ENCODE measurements at places on chromosomes 5 and 9. TPM values are rescaled to one million over a fixed set of nuclear protein-coding genes. Genes with fewer than 3 reads are reported as not detected.

DNA sequence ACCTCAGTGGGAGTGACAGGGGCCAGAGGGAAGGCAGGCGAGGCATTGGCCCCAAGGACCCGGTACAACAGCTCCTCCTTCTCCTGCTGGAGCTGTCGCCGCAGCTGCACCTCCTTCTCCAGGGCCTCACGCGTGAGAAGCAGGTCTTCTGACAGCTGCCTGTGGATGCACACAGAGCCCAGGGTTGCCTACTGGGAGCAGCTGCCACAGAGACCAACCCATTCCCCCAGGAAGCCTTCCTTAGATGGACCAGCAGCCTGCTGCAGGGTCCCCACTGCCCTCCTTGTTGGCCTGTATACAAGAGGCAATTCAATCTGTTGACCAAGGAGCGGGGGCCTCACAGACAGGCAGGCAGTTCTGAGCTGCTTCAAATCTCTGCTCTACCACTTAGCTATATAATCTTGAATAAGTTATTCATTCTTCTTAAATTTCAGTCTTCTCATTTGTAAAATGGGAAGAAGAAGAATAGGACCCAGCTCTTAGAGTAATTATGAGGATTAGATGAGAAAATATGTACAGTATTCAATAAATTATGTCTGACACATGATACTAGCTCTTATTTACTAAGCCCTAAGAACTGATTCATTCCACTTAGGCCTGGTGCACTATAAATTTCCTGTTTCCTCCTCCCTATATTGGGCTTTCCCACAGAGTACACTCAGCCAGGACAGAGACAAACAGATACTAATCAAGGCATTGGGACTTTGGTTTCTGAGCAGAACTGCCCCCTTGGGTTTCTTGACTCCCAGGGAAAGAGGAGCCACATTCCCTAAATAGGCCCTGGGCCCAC, 26.1 kb upstream of the ANXA6 start:
- H3K27ac ChIP-seq = no peak overlapping the region
- no peak overlapping the region for H3K4me3 ChIP-seq
- H3K27me3 ChIP-seq = no peaks in the 10 kb centered on the region
- H3K4me1 ChIP-seq = no peaks in the 10 kb centered on the region
- H3K36me3 ChIP-seq = peaks cover 76% of the 10 kb centered on the region

The SURF2 gene
- total RNA-seq = 19.1 TPM

- no peak overlapping the region for H3K27ac ChIP-seq
- no peak for DNase-seq
- no peaks in the 10 kb centered on the region for H3K4me1 ChIP-seq
- no peak overlapping the region for H3K4me3 ChIP-seq
Observed at GRCh38 chr5:24102010-24102409, 542.8 kb downstream of the CDH10 start.

- peaks cover 7% of the 10 kb centered on the region for H3K27me3 ChIP-seq
- H3K27ac ChIP-seq = peak overlapping the region; percentile 95
- peak; percentile 92 for DNase-seq
- H3K36me3 ChIP-seq = no peaks in the 10 kb centered on the region
Observed at GRCh38 chr5:139651853-139652787, 4.0 kb downstream of the CXXC5 start.

GRCh38 chr5:124065508-124065907, 553.5 kb downstream of the CSNK1G3 start:
- H3K36me3 ChIP-seq = no peaks in the 10 kb centered on the region
- H3K27ac ChIP-seq = no peak overlapping the region
- H3K27me3 ChIP-seq = no peaks in the 10 kb centered on the region
- no peak overlapping the region for H3K4me3 ChIP-seq
- DNase-seq = no peak

- DNase-seq = no peak
- no peaks in the 10 kb centered on the region for H3K4me1 ChIP-seq
- no peaks in the 10 kb centered on the region for H3K36me3 ChIP-seq
- H3K27me3 ChIP-seq = no peaks in the 10 kb centered on the region
- no peak overlapping the region for H3K27ac ChIP-seq
Observed at GRCh38 chr5:91403438-91403837, 20.3 kb upstream of the ARRDC3 start.

The CDK5RAP2 gene
- total RNA-seq = 41.7 TPM

DNA sequence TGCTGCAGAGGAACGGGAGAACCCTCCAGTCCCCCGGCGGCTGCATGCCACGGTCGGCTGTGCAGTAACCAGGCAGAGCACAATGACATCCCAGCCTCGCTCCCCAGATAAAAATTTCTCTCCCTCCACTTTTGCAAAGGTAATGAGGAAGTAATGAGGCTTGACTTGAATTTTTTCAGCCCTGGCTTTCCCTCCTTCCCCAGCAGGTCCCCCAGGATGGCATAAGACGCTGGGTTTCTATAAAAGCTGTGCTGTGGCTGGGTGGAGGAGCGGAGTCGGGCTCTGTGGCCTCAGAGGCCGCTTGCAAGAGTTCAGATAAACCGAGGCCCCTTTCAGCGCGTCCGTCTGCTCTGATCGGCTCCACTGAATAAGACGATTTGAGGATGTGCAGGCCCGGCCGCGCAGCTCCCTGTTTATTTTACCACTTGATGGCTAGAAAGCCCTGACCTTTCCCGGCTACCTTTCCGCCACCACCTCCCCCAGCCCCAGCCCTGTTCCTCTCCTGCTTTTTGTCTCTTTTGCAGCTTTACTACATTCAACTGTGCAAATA, 351.9 kb upstream of the IRX2 start:
- H3K36me3 ChIP-seq = no peaks in the 10 kb centered on the region
- no peaks in the 10 kb centered on the region for H3K27me3 ChIP-seq
- no peaks in the 10 kb centered on the region for H3K4me1 ChIP-seq
- DNase-seq = no peak

The TTLL11 gene
- 14.0 TPM for total RNA-seq

The CDO1 gene
- 9.0 TPM for total RNA-seq

DNA sequence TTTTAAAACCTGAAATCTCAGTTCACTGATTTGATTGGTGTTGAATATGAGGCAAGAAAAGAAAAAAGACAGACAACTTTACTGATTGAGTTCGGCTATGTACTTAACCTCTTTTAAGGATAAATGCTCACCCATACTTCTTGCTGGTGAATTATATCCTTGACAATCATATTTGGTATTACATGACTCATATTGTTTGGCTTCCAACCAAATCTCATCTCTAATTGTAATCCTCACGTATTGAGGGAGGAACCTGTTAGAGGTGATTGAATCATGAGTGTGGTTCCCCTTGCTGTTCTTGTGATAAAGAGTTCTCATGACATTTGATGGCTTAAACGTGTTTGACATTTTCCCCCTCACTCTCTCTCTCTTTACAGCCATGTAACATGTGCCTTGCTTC, 255.6 kb upstream of the IZUMO3 start:
- H3K27ac ChIP-seq = no peak overlapping the region
- H3K36me3 ChIP-seq = no peaks in the 10 kb centered on the region
- no peaks in the 10 kb centered on the region for H3K4me1 ChIP-seq
- no peak overlapping the region for H3K4me3 ChIP-seq

The HSDL2 gene
- total RNA-seq = 47.3 TPM

The HRH2 gene
- total RNA-seq = 14.7 TPM

The CPEB4 gene
- total RNA-seq = 59.8 TPM

The MAN1B1 gene
- total RNA-seq = 38.0 TPM

DNA sequence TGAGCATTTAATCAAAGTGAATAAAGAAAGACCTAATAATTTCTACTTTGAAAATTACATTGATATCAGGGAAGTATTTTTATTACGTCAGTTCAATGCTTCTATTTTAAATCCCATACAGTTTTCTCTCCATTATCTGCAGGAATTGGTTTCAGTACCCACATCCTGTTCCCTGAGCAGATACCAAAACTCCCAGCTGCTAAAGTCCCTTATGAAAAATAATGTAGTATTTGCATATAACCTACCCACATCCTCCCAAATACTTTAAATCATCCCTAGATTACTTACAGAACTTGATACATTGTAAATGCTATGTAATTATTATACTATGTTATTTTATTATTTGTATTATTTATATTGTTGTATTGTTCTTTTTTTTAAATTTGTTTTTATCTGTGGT, 125.4 kb upstream of the MINAR2 start:
- no peaks in the 10 kb centered on the region for H3K4me1 ChIP-seq
- no peak for DNase-seq
- H3K27ac ChIP-seq = no peak overlapping the region
- no peaks in the 10 kb centered on the region for H3K36me3 ChIP-seq

The FGD3 gene
- total RNA-seq = 28.5 TPM

The SLC4A9 gene
- total RNA-seq = 0.15 TPM

DNA sequence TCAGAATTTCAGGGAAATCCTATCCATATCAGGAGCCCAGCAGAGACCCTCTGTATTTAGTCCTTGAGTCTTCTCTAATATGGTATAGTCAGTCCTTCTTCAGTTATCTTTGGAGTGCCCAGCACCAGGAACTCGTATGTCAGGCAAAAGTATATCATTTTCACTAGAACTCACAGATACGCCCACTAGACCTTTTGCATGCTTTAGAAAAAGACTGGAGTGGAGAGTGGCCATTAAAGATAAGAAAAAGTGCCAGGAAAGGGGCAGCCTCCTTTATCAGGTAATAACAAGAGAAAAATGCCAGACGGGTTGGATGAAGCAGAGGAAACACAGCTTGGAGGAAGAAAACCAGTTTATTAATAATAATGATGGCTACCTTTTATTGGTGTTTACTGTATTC, 63.5 kb downstream of the GPR21 start:
- H3K27ac ChIP-seq = no peak overlapping the region
- H3K36me3 ChIP-seq = peaks cover 28% of the 10 kb centered on the region
- no peak for DNase-seq
- H3K4me1 ChIP-seq = no peaks in the 10 kb centered on the region

GRCh38 chr5:61881821-61882487, 424.1 kb upstream of the KIF2A start:
- no peak overlapping the region for H3K27ac ChIP-seq
- no peak overlapping the region for H3K4me3 ChIP-seq
- no peak for DNase-seq
- no peaks in the 10 kb centered on the region for H3K36me3 ChIP-seq
- H3K4me1 ChIP-seq = no peaks in the 10 kb centered on the region
- H3K27me3 ChIP-seq = no peaks in the 10 kb centered on the region

DNA sequence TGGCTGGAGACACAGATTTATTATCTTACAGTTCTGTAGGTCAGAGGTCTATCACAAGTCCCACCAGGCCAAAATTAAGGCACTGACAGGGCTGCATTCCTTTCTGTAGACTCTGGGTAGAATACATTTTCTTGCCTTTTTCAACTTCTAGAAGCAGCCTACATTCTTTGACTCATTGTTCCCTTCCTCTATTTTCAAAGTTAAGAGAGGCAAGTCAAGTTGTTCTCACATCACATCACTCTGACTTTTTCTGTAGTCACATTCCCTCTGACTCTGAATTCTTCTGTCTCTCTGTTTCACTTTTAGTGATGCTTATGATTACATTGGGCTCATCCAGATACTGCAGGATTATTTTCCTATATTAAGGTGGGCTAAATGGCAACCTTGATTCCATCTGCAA, 119.0 kb downstream of the MELK start:
- H3K4me3 ChIP-seq = no peak overlapping the region
- no peak for DNase-seq
- H3K36me3 ChIP-seq = no peaks in the 10 kb centered on the region
- H3K27ac ChIP-seq = no peak overlapping the region
- H3K27me3 ChIP-seq = no peaks in the 10 kb centered on the region

DNA sequence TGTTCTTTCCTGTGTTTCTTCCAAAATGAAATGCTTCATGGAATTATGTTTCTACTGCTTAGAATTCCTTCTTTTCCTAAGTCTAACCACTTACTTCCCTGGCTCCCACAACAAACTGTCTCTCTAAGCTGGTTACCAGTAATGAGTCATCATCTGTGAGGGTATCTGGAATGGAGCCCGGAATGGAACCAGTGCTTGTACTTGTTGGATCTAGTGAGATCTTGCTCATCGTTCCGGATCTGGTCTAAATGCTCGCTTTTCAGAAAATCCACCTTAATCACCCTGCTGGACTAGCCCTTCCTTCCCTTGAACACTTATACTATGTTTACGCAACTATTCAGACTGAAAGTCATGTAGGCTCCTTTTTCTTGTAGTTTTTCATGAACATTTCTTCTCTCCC, 184.8 kb downstream of the PBX3 start:
- no peaks in the 10 kb centered on the region for H3K27me3 ChIP-seq
- no peak overlapping the region for H3K27ac ChIP-seq
- no peak overlapping the region for H3K4me3 ChIP-seq
- DNase-seq = no peak
- H3K4me1 ChIP-seq = no peaks in the 10 kb centered on the region
- H3K36me3 ChIP-seq = no peaks in the 10 kb centered on the region

DNA sequence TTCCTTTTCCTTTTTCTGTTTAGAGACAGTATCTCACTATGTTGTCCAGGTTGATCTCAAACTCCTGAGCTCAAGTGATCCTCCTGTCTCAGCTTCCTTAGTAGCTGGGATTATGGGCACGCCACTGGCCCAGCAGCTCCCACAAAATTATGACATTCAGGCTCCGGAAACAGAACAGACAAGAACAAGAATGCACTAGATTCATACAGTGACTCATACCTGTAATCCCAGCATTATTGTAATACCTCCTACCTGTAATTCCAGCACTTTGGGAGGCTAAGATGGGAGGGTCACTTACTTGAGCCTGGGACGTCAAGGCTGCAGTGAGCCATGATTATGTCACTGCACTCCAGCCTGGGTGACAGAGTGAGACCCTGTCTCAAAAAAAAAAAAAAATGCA, 26.7 kb upstream of the B4GALT1 start:
- H3K27ac ChIP-seq = no peak overlapping the region
- no peak for DNase-seq
- no peaks in the 10 kb centered on the region for H3K36me3 ChIP-seq
- no peak overlapping the region for H3K4me3 ChIP-seq

GRCh38 chr9:126291925-126292324, 34.7 kb upstream of the MVB12B start:
- H3K4me3 ChIP-seq = no peak overlapping the region
- no peaks in the 10 kb centered on the region for H3K36me3 ChIP-seq
- no peaks in the 10 kb centered on the region for H3K4me1 ChIP-seq
- H3K27me3 ChIP-seq = no peaks in the 10 kb centered on the region

GRCh38 chr9:92424340-92424739, at the start of gene OMD:
Gene OMD, minus strand, starts transcription at chr9:92424471. Its CDS starts 6,913 bp downstream, at chr9:92417558.
- no peaks in the 10 kb centered on the region for H3K36me3 ChIP-seq
- DNase-seq = no peak
- no peaks in the 10 kb centered on the region for H3K27me3 ChIP-seq
- no peaks in the 10 kb centered on the region for H3K4me1 ChIP-seq
- no peak within 1 kb of the TSS for H3K4me3 ChIP-seq
- H3K27ac ChIP-seq = no peak within 1 kb of the TSS

The SHISAL2B gene
- not detected for total RNA-seq

DNA sequence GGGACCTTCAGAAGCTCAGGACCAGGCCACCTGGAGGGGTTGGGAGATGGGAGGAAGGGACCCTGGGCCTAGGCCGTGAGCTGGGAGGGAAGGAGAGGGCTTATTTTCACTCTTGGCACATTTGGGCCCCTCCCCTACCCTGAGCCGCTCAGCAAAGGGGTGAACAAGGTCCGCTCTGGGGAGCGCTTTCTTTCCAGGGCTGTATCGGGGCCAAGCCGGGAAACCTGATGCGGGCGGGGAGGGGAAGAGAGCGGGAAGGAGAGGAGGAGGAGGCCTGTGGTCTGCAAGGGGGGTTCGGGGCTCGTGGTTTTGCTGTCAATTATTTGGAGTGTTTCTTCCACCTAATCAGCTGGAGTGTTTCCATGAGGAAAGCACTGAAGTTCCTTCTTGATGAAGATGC, 62.7 kb upstream of the RXRA start:
- no peak overlapping the region for H3K27ac ChIP-seq
- peaks cover 4% of the 10 kb centered on the region for H3K4me1 ChIP-seq
- H3K27me3 ChIP-seq = no peaks in the 10 kb centered on the region
- no peak overlapping the region for H3K4me3 ChIP-seq
- DNase-seq = no peak
